ENCODE measurements at places on chromosomes 3 and 15. TPM values are rescaled to one million over a fixed set of nuclear protein-coding genes. Genes with fewer than 3 reads are reported as not detected.
A peak's percentile ranks its signal among the peaks of the same experiment; 100 is the strongest.

GRCh38 chr3:98589331-98590036 is 3.9 kb downstream of the CPOX start:
- peaks cover 24% of the 10 kb centered on the region for H3K36me3 ChIP-seq
- H3K27me3 ChIP-seq, result no peaks in the 10 kb centered on the region
- H3K27ac ChIP-seq, result no peak overlapping the region
- DNase-seq, result no peak
- H3K4me1 ChIP-seq, result peaks cover 24% of the 10 kb centered on the region

DNA sequence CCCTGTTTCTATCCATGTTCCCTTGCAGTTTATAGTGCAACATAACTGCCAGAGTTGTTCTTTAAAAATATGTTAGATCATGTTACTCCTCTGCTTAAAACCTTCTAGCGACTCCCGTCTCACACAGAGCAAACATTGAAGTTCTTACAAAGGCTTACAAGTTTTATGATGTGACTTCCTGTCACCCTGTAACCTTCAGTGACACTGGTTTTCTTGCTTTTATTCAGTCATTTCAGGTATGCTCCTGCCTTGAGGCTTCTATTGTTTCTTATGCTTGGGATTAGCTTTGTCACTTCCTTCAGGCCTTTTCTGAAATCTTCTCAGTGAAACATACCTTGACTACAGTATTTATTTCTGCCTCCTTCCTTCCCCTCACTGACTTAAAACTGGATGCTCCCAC is 252.1 kb downstream of the DOCK3 start:
- H3K27me3 ChIP-seq, result no peaks in the 10 kb centered on the region
- no peaks in the 10 kb centered on the region for H3K36me3 ChIP-seq
- no peak for DNase-seq
- no peaks in the 10 kb centered on the region for H3K4me1 ChIP-seq

DNA sequence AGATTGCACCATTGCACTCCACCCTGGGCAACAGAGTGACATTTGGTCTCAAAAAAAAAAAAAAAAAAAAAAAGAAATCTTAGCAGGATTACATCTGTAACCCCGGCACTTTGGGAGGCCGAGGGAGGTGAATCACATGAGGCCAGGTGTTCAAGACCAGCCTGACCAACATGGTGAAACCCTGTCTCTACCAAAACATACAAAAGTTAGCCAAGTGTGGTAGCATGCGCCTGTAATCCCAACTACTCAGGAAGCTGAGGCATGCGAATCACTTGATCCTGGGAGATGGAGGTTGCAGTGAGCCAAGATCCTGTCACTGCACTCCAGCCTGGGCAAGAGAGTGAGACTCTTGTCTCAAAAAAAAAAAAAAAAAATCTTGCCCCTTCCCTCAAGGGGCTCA is 40.4 kb downstream of the LIPC start:
- H3K36me3 ChIP-seq, result no peaks in the 10 kb centered on the region
- H3K4me1 ChIP-seq, result no peaks in the 10 kb centered on the region
- DNase-seq, result no peak
- H3K27ac ChIP-seq, result no peak overlapping the region
- no peak overlapping the region for H3K4me3 ChIP-seq

- no peak overlapping the region for H3K4me3 ChIP-seq
- H3K27me3 ChIP-seq, result no peaks in the 10 kb centered on the region
- H3K36me3 ChIP-seq, result peaks cover 67% of the 10 kb centered on the region
- DNase-seq, result no peak
- no peak overlapping the region for H3K27ac ChIP-seq
- peaks cover 12% of the 10 kb centered on the region for H3K4me1 ChIP-seq
These were observed 38.7 kb downstream of the SEMA3G start for GRCh38 chr3:52406231-52406661.

GRCh38 chr3:182183716-182184430 is 472.1 kb downstream of the SOX2 start:
- H3K4me1 ChIP-seq, result no peaks in the 10 kb centered on the region
- no peaks in the 10 kb centered on the region for H3K36me3 ChIP-seq
- no peak overlapping the region for H3K27ac ChIP-seq
- no peak overlapping the region for H3K4me3 ChIP-seq
- no peak for DNase-seq
- no peaks in the 10 kb centered on the region for H3K27me3 ChIP-seq

DNA sequence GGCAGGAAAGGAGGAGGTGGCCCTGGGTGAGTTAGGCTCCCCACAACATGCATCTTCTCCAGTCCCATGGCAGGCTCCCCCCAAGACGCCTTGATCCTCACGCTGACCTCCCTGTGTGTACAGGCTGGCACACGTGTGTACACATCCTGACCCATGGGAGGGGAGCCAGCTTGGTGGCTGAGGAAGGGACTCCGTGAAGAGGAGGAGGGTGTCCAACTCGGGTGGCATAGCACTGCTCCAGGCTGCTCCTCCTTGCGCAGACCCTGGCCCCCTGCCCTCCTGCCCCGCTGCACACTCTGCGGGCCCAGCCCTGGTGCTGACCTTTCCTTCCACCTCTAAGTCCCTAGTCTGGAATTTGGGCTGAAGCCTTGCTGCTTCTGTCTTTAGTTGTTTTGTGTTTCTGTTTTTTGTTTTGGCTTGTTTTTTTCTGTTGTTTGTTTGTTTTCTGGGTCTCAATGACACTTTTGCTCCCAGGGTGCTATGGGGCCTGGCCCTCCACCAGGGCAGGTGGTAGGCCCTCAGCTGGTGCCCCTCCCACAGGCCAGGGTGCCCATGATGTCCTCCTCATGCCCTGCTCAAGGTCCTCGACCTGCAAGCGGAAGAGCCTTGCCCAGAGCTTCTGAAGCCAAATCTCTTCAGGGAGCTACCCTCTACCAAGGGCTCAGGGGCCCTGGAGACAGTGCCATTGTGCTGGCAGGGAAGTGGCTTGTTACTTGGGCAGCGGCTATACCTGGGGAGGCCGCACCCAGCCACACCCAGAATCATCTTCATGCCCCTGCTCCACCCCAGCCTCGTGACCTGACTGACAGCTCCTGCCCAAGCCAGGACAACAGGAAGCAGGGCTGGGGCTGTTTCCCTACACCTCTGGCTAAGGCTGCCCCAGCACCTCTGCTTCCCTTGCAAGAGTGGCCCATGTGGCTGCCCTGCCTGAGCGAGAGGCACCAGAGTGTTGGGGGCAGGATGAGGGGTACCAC is 5.1 kb downstream of the EPHB3 start:
- H3K27ac ChIP-seq, result no peak overlapping the region
- no peaks in the 10 kb centered on the region for H3K27me3 ChIP-seq
- peaks cover 14% of the 10 kb centered on the region for H3K4me1 ChIP-seq
- no peak overlapping the region for H3K4me3 ChIP-seq

DNA sequence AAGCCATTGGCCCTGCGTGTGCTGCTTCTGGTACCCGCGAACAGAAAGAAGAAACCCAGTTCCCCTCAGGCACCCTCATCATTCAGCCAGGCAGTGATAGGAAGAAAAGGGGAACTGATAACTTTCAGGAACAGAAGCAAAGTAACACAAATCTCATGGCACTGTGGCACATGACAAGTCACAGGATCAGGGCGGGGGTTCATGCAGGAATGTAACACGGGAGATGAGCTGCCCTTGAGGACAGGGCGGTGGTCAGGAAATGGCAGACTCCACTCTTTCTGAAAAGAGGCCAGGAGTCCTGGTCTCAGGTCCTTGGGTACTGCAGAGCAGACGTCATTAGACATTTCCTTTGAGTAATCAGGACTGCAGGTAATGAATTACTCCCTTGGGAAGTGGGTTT is 95.5 kb downstream of the CCNL1 start:
- no peak overlapping the region for H3K4me3 ChIP-seq
- no peak overlapping the region for H3K27ac ChIP-seq
- DNase-seq, result peak; percentile 66
- H3K36me3 ChIP-seq, result no peaks in the 10 kb centered on the region

- H3K27me3 ChIP-seq, result no peaks in the 10 kb centered on the region
- no peak overlapping the region for H3K4me3 ChIP-seq
- no peaks in the 10 kb centered on the region for H3K4me1 ChIP-seq
- no peak overlapping the region for H3K27ac ChIP-seq
These were observed 453.2 kb downstream of the EPHB1 start for GRCh38 chr3:135248213-135248612.

The GP5 gene
- not detected for total RNA-seq

The SLC38A3 gene
- total RNA-seq, result 1.3 TPM

The NOP10 gene
- 118 TPM for total RNA-seq

The CORO2B gene
- 9.1 TPM for total RNA-seq
